Mucosa of gallbladder (tissue), 1 donor: ENCODE measurements at places on chromosomes 11 and 22. TPM values are rescaled to one million over a fixed set of nuclear protein-coding genes. Genes with fewer than 3 reads are reported as not detected.

Gene RASSF7
- total RNA-seq = 179 TPM

Gene MAP6
- 13.3 TPM for total RNA-seq

DNA sequence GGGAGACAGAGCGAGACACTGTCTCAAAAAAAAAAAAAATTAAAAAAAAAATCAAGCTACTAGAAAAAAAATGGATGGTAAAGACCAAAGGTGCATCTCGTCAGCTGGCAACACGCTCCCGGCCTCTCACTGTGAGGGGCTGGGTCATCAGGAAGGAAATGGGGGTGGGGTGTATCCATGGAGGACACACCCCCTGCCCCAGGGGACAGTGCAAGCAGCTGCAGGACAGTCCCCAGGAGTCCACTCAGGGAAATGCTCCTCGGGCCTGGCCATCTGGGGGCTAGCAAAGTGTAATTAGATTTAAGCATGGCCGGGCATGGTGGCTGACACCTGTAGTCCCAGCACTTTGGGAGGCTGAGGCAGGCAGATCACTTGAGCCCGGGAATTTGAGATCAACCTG, 23.1 kb downstream of the TTLL1 start:
- no peak for DNase-seq

DNA sequence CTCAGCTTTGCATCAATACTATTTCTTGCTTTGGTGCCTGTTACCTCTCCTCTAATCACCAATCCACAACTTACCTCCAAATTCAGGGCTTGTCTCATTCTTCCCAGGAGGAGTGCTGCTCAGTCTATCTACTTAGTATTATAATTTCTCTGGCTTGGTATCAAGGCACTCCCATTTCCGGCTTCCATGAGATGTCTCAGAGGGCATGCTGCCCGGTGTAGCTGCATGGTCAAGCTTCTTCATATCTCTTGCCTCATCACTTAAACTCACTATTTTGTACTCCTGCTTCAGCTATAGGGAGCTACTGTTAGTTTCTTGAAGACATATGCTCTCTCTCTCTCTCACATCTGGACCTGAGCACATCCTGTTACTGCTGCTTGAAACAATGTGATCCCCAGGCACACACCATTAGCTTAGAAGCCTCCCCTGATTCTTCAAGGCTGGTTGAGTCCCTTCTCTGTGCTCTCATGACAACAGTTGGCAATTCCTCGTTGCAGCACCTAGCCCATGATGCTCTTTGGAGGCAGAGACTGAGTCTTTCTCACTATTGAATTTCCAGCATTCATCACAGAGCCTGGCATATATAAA, 182.8 kb upstream of the SYN3 start:
- DNase-seq = no peak

Gene MRPL17
- 38.5 TPM for total RNA-seq

GRCh38 chr11:12770966-12771597, 96.9 kb downstream of the TEAD1 start:
- DNase-seq = no peak

Gene PRR33
- total RNA-seq = not detected

DNA sequence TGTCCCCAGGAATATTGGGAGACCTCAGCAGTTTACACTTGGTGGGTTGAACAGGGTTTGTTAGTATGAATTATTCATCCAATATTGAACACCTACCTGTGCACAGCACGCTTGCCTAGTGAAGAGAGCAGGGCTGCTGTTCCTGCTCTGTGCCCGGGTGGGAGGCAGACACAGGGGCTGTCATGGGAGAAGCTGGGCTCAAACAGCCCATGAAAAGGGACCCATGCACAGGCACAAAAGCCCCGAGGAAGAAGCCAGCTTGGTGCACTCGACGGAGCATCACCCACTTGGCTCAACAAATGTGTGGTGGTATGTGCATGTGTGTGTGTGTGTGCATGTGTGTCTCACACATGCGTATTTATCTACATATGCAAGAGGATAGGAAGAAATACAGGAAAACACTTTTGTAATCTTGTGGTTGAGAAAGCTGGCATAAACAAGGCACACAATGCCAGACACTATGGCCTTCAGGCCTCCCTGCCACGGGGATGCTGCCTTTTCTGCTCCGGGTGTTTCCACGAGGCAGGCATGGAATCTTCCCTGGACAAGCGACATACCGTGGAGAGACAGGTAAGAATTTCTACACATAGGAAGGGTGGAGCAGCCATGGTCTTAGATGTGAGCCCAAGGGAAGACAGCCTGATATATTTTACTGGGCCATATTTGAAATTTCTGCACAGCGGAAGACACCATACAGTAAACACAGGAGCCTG, 5.0 kb upstream of the APOBEC3A start:
- no peak for DNase-seq

Gene PDE3B
- total RNA-seq = 7.5 TPM

- no peak for DNase-seq
These were observed 41.4 kb upstream of the TTLL12 start for GRCh38 chr22:43228330-43228729.

- DNase-seq = no peak
These were observed 4.1 kb upstream of the USP18 start for GRCh38 chr22:18145676-18146388.

Gene ADORA2A
- 4.1 TPM for total RNA-seq

GRCh38 chr11:134041791-134042696, 26.8 kb upstream of the JAM3 start:
- no peak for DNase-seq

DNA sequence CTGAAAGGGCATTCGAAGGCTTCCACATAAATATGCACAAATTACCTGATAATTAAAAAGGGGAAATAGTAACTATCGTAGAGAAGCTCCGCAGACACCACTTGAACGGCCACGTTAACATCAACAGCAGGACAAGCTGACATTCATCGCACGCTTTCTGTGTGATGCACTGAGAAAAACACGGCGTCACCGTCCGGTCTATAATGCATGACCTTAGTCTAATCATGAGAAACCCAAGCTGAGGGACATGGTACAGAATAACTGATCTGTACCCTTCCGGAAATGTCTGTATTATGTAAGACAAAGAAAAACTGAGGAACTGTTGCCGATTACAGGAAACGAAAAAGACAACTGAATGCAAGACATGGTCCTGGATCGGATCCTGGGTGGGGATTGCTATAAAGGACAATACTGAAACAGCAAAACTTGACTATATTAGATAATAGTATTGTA, 678 bp upstream of the RANGAP1 start:
- DNase-seq = no peak

Gene OR51B5
- total RNA-seq = 0.37 TPM

Gene UPK3A
- 0.40 TPM for total RNA-seq

- DNase-seq = peak; percentile 61
These were observed 28.8 kb downstream of the TBC1D22A start for GRCh38 chr22:46791201-46791731.
